Cortex of kidney (tissue), 1 donor: ENCODE measurements at places on chromosomes 4 and X.

GRCh38 chr4:12881945-12882584 lies 602.1 kb downstream of the RAB28 start:
- no peak for DNase-seq

- DNase-seq: no peak
Measured at GRCh38 chr4:4950561-4951290, 68.5 kb downstream of the CYTL1 start.

DNA sequence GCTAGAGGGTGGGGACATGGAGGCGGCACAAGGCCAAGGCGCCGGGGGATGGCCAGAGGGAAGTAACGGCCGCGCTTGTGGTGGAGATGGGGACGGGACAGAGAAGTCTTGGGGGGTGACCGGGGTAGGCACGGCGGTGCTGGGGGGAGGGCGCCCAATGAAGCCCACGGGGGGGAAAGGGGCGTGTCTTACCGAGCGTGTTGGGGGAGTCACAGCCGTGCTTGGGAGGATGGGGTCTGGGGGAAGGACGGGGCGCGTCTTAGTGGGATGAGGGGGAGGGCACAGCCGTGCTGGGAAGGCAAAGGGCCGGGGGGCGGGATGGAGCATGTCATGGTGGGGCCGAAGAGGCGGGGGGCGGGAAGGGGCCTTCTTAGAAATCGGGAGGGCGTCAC lies 952 bp downstream of the ARSD start:
- DNase-seq: no peak

DNA sequence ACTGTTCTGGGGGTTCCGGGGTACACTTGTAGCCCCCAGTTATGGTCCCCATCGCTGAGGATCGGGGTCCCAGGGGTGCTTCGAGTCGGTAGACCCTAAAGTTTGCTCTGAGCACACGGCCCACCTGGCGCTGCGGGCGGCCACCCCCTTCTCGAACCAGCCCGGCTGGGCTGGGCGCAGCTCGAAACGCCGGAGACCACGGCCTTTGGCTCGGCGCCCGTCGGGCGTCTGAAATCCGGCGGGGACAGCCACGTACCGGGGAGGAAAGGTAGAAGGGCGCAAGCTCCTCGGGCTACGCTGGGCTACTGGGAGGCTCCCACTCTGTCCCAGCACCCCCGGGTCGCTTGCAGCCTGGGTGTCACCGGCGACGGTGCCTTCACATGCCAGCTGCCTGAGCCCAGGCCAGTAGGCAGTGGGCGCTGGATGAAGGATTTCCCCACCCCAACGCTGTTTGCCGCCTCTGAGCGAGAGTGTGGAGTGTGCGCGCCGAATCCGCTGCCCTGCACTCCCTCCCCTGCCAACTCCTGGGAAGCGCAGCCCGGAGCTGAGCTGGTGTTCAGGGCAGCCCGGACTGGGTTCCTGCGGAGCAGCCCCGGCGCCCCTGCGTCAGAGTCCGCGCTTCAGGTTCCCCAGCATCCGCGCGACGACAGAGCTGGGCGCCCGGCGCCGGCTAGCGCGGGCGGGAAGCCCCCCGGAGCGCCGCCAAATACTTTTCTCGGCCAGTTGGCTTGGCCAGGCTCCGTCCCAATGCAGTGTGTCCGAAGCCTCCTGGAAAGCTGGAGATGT lies 637 bp downstream of the MAMLD1 start:
- DNase-seq: no peak

GRCh38 chr4:183261953-183262775 lies 57.9 kb downstream of the CLDN22 start:
- DNase-seq: no peak

DNA sequence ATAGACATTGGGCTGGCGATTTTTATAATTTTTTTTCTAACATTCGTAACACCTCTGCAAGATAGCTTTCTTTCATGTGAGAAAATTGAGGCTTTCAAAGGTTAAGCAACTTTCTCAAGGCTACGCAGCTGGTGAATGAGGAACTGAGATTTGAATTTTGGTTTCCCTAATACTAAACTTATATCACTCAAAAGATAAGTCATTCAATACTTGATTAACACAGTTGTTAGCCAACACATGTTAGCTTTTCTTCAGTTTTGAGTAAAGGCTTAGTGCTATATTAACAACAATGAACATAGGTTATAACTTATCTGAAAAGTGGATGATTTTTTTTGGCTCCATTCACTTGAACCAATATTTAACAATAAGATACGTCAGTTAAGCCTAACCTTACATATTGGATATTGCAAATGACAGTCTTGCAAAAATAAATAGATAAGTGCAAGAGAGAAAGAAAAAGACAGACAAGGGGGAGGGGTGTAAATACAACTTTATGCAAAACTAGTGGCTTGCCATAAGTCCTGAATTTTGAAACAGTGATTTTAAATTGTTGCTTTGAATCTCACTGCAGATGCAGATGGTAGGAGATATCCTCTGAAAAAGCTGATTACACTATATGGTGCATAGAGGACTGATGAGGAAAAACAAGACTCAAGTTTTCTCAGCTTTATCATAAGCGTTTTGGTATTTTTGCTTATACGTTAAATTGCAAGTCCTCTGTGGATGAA lies 11.1 kb upstream of the GPM6A start:
- no peak for DNase-seq

DNA sequence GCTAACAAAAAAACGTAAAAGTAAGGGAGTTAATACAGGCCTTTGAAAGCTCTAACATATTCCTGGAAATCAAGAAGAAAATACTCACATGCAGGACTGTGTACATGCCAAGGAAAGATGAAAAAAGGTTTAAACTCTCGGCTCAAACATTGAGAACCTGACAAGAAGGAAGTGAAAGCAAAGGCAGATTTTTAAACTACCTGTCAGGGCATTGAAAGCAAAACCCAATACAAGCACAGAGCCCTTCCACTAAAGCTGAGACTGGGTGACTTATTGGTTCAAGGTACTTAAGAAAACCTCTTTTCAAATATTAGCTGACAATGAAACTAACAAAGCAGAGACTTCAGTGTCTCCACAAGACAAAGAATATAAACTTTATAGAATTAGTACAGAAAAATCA lies 313.0 kb upstream of the GRID2 start:
- DNase-seq: no peak

DNA sequence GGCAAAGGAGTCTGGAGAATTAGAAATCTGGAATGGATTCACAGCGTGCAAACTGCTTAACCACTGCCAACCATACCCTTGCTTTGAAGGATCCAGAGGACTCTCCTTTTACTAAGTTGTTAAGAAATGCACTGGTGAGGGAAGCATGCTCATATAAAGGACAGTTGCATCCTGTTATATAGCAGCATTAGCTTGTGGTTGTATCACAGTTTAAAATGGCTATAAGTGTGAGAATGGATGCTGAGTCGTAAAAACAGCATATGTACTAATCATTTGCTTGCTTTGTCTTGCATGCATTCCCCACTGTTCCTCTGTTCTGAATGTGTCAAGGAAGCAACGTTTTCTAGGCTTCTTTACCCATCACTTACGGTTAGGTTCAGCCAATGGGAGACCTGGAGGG lies 101.1 kb downstream of the CXCL13 start:
- no peak for DNase-seq

- no peak for DNase-seq
Measured at GRCh38 chr4:30723201-30723955, 3.2 kb downstream of the PCDH7 start.

DNA sequence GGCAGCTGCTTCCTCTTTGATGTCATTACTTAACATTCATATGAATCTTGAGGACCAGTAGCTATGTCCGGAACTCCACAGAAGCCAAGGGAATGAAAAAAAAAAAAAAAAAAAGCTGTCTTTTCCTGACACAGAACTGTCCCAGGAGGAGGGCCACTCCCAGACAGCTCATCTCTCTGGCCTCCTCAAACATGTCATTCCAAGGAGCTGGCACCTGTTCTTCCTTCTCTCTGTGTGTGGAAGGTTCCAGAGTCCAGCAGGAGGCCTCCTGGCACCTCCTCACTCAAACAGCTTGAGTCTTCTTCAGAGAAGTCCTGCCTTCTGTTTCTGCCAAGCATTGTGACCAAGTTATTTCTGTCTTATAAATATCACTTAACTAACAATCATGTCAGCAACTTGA lies 458.5 kb downstream of the AFF2 start:
- DNase-seq: no peak

DNA sequence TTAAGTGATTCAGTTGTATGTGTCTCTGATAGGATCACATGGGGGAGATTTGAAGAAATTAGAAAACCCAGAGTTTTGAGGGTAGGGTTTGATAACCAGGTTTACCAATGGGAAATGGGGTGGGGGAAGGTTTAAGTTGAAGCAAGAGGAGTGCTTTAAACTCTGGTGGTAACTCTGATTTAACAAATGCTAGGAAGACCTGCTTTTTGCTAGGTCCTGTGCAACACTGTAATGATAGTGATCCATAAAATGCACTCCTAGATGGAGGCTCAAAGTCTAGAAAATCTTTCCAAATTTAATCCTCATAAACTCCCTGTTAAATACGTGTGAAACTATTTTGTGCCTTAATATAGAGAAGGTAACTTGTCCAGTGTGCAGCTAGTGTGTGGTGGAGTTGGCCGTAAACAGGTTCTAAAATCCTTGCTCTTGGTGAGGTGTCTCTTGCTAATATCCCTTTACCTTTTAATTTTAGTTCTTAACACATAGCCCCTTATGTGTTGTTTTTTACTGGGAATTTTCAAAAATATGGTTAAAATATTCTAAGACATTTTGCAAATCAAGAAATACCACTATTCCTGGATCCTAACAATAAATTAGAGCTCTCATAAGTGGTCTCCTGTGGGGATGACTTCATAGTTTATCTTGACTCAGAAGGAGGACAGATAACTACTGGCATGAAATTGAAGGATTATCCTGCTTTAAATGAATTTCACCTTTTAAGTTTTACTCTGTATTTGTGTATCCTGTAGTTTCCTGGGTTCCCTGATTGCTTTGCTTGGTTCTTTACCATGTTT lies 4.1 kb downstream of the RPL34 start:
- no peak for DNase-seq

- no peak for DNase-seq
Measured at GRCh38 chr4:38950159-38950558, 82.0 kb downstream of the TMEM156 start.
